RKO (cell line): ENCODE measurements at places on chromosomes 11 and 22.

DNA sequence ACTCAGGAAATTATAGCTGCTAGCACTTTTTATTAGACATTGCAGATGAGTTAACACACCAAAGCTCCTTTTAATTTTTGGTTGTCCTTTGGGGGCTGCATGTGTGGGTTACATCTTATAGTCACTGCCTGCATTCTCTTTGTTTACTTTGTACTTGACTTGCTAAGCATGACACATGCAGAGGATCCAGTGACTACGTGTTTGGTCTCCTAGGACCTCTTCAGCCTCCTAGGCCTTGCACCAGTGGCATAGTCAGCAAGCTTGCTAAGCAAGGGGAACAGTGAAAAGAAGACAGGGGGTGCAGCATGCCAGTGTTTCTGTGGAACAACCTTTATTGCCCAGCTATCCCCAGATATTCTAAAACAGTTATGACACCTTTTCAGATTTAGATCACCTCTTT is 108.2 kb downstream of the PAX6 start:
- DNase-seq, result peak; percentile 53

DNA sequence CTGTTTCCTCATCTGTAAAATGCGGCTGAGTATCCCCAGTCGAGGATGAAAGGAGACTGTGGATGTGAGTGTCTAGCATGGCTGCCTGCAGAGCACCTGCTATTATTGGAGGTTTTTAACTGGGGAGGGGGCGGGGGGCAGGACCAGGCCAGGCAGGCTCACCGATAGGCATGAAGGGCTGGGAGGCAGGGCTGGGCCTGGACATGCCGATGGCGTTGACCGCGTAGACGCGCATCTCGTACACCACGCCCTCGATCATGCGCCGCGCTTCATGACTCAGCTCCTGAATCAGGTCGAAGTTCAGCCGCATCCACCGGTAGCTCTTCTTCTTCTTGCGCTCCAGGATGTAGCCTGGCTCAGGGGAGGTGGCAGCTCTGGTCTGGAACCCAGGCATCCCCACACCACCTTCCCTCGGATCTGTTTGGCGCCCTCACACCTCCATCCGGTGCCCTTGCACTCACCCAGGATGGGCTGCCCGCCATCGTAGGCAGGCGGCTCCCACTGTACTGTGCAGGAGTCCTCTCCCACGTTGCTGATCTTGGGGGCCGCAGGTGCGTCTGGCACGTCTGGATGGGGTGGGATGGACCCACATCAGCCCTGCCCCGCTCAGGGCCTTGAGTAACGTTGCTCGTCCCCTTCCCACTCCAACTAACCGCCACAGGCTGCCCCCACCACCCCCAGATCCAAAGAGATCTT is 15.1 kb downstream of the MYBPC3 start:
- no peak for DNase-seq

- peak; percentile 32 for DNase-seq
Observed at GRCh38 chr11:65279741-65280440, 18.1 kb downstream of the POLA2 start.

DNA sequence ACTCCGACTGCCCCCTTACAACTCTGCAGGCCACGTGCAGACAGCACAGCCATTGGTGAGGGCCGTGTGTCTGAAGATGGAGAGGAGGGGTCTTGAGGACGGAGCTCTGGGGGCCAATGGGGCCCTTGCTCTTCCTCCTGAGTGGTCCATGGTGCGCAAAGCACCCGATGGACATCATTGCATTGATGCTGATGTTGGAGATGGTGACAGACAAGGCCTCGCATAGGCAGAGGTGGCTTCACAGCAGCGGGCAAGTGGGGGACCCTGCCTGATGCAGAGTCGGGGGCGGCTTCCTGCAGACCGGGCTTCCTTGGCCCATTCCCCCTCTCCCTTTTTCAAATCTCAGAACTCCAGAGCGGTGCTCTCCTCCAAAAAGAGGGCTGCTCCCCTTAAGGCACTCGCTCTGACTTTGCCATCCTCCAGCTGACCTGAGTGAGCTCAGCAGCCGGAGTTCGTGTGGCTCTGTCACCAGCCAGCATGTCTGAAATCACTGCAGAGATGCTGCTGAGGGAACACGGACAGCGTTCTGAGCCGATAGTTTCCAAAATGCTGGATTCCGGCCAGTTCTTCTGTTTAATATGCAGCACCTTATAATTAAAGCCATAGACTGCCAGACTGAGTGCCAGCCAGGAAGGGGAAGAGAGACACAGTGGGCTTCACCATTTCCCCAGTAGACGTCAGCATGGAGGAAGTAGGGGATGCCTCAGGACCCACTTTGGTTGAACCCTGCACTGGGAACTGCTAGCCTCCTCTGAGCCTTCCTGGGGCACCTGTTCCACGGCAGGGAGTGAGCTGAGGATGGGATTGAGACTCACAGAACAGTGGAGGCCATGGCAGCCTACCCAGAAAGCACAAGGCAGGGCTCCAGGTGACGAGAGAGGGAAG is 278.2 kb downstream of the BRD1 start:
- DNase-seq, result no peak

- DNase-seq, result no peak
Observed at GRCh38 chr11:57315491-57315890, 9.3 kb downstream of the TNKS1BP1 start.

DNA sequence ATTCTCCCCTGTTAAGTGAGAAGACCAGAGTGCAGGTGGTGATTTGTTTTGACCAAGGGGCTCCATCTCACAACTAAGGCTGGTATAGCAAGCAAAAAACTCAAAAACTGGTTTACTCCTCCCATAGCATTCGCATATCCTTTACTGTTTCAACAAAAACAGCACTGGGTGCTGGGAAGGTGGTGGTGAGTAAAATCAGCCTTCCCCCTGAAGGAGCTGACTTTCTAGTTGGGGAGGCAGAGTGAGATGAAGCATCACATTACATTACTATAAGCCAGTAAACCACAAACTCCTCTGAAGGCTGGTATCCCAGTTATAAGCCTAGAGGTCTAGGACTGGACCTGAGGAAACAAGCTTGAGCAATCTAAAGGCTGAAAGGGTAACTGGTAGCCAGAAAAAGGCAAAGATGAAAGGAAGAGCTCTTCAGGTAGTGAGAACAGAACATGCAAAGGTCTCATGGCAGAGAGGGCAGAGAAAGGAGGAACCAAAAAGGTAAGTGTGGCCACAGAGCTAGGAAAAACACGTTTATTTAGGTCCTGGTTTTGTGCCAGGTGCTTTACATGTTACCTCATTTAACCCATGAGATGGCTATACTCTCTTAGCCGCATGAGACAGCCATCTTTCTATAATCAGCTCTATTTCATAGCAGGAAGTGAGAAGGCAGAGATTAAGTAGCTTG is 22.3 kb downstream of the TMEM123 start:
- no peak for DNase-seq

GRCh38 chr11:32809313-32809712 is 14.9 kb upstream of the CCDC73 start:
- DNase-seq, result peak; percentile 80

DNA sequence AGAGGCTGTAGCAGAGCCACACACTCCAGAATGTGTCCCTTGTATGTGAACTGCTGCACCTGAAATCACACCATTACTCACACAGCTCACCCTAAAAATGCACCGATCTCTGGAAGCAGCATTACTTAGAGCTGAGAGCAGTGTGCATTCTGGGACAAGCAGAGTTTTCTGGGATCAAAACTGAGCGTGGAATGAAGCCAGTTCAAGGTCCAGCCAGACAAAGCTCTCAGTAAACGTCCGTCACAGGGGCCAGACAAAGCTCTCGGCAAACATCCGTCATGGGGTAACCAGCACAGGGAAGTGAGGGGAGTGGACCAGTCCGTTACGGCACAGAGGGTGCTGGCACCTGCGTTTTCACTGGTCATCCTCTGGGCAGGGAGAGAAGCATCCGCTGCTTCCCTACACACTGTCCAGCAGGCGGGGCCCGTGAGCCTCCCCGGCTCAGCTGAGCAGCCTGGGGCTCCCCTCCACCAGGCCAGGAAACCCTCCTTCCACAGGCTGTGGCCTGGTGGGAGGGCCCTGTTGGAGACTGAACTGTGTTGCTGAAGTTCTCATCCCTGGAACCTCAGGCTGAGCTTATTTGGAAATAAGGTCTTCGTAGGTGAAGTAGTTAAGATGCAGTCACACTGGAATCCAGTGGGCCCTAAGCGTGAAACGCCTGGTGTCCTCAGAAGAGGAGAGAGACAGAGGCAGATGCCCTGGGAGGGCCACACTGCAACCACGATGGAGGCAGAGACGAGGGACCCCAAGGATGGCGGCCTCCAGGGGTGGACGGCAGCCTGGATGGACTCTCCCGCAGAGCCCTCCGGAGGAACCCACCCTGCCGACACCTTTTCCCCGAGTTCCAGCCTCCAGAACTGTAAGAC is 883.9 kb downstream of the BRD1 start:
- peak; percentile 40 for DNase-seq

- DNase-seq, result peak; percentile 3
Observed at GRCh38 chr11:83971063-83971462, 684.9 kb upstream of the CCDC90B start.

GRCh38 chr11:72069787-72070251 is 10.5 kb downstream of the NUMA1 start:
- DNase-seq, result peak; percentile 95

- peak; percentile 72 for DNase-seq
Observed at GRCh38 chr11:117817368-117818040, 7.0 kb downstream of the FXYD2 start.

GRCh38 chr22:45865561-45866125 is 111.3 kb downstream of the WNT7B start:
- no peak for DNase-seq

DNA sequence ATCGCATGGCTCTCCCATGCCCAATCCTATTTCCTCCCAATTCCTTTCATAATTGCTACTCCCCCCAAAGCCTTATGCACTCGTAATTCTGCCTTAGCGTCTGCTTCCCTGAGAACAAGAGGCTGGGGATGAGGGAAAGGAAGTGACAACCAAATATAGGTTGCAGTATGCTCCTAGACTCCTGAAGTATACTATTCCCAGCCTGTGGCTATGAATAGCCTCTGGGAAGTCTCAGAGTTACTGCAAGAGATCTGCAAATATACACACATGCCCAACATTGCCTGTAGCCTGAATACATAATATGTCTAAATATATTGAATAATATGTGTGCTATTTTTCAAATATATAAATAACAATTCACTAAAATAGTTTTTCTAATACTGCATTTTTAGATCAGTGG is 96.1 kb upstream of the CD44 start:
- no peak for DNase-seq

GRCh38 chr22:30665266-30665665 is 2.4 kb downstream of the DUSP18 start:
- no peak for DNase-seq

DNA sequence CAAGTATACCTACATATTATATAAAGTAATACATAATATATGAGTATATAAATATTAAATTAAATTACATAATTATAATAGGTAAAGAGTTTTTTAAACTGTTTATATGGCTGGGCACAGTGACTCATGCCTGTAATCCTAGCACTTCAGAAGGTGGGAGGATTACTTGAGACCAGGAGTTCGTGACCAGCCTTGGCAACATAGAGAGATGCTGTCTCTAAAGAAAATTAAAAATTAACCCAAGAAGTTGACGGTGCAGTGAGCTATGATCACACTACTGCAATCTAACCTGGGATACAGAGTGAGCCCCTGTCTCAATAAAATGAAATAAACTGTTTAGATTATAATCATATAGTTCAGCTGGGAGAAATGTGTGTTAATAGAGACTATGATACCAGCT is 363.0 kb downstream of the DDX10 start:
- no peak for DNase-seq

DNA sequence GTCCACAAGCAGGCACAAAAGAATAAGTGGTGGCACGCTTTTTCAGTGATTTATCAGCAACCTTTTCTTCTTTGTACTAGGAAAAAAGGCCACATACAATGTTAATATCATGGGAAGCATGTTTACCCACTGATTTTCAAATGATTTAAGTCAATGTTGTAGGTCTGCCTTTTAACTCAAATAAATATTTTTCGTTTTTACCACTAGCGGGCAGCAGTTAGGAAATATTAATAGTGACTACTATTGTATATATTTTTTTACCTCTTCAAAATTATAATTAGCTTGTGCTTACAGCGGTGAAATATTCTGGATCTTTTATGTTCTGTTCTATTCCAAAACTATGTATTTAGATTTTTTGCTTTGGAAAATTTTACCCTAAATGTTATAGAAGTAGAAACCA is 6.4 kb upstream of the SLC17A6 start:
- DNase-seq, result no peak

GRCh38 chr11:88202498-88202897 is 27.3 kb upstream of the RAB38 start:
- DNase-seq, result no peak

DNA sequence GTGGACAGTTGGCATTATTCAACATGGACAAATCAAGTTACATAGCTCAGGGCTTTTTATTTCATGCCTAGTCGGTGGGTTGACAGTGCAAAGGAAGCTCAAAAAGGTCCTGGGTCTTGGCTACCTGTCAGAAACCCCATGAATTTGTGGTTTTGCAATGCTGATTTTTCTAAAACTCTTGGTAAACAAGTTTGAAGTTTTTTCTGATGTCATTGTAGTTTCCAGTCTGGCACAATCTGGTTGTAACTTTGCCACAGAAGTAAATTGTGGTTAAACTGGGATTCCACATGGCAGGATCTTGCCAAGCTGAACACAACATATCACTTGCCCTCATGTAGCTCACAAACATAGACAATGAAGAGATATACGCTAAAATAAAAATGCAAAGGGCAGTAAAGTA is 100.8 kb downstream of the EHF start:
- DNase-seq, result no peak

GRCh38 chr11:104372111-104372510 is 208.2 kb upstream of the PDGFD start:
- no peak for DNase-seq

GRCh38 chr11:75184757-75185425 is 34.0 kb downstream of the SLCO2B1 start:
- no peak for DNase-seq

- DNase-seq, result no peak
Observed at GRCh38 chr22:35799150-35799549, 81.5 kb downstream of the APOL5 start.

DNA sequence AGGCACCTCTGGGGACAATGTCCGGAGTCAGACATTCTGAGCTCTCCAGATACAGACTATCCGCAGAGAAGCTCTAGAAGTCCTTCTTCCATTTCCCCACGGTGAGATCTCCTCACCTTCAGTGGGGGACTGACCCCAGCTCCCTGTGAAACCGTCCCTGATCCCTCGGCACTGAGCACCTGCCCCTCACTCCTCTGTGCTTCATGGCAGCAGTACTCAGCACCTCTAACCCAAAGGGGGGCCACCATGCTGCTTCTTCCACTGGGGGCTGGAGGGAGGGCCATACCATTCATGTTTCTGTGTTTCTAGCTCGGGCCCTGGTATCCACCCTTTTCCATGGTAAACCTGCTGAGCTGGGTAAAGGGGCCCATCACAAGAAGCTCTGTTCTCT is 321.7 kb downstream of the BRD1 start:
- DNase-seq, result no peak

- no peak for DNase-seq
Observed at GRCh38 chr11:14318581-14318981, 40.4 kb downstream of the RRAS2 start.

GRCh38 chr11:19853016-19853415 is 140.4 kb downstream of the NAV2 start:
- peak; percentile 14 for DNase-seq
